T follicular helper cell (primary cell): ENCODE measurements at places on chromosomes 7 and 10.

DNA sequence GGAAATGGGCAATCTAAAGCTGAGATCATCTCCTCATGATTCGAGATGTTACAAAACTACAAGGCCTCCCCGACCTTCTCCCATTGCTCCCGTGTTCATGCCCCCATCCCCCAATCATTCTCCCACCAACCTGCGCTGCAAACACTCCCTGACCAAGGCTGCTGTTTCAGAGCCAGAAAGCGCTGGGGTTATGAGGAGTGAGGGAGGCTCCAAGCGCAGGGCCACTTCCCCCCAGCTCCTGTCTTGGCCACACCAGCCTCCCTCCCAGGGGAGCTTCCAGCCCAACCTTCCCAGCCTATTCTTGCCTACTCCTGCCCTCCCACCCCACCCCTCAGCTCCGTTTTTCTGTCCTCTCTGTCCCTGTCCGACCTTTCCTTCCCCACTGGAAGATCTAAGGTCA, 14.7 kb upstream of the NODAL start:
- DNase-seq = no peak

GRCh38 chr7:226281-226895, 34.0 kb downstream of the FAM20C start:
- DNase-seq = no peak

GRCh38 chr7:142177869-142178268, 66.4 kb downstream of the MGAM2 start:
- no peak for DNase-seq

- DNase-seq = no peak
Observed at GRCh38 chr10:71561003-71561574, 158.5 kb downstream of the C10orf105 start.

DNA sequence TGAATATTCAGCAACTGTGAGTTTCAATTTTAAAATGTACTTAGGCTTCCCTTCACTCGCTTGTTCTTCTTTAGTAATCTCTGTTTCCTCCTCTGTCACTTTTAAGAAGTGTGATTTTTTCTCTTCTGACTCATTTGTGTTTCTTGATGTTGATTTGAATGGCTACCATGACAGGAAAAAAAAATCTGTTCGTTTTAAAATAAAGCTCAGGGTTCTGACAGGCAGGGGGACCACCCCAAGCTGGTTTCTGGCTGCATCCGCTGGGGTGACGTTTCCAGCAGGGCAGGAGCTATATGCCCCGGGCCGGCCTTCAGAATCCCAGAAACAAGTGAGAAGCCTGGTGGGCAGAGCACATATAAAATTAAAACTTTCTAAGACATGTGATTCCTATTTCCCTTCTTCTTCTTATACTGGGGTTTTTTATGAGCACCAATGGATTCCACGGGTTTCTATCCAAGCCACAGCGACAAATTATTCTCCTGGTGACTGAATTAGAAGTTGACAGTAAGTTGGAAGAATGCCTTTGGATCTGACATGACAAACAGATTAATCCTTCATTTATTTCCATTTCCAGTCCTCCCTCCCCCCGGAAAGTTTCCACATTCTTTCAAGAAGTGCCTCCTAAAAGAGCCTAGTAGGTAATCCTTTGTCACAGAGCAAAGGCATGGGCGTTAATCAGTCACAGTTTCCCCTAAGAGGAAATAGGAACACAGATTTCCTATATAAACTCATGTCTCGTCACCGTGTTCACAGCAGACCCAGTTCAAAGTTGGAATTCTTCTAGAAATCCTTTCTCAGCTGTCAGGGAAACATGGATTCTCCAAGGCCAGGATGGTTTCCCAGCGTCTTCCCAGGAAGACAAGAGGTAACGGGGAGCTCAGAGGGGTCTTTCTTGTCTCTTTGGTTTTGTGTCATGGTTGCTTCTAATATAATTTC, 79.9 kb downstream of the PTPRE start:
- DNase-seq = no peak

- no peak for DNase-seq
Observed at GRCh38 chr10:76497666-76498065, 1066.2 kb downstream of the LRMDA start.

DNA sequence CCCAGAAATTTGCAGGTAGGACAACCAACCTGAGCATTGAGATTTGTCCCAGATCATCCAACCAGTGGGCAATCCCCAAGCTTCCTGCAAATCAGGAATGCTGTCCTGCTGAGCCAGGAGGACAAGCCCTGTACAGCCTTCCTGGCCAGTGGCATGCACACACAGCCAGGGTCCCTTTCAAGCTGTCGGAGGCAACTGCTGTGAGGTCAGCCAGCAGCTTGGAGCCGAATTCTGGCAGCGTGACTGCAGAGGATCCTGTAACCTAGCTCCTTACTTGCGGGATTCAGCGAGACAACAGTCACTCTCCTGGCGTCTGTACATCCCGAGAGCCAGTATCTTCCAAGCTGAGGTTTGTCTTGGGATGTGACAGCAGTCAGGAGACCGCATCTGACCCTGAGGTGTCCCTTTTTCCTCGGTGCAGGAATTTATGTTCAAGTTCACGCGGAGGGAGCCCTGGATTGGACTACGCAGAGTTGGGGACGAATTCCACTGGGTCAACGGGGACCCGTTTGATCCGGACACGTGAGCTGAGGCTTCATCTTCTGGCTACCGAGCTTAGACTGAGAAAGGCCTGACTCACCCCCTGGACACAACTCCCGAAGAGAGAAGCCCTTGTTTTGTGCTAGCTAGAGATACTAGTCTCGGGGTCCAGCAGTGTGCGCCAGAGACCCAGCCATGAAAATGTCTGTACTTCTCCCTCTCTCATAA, 18.3 kb downstream of the CLEC2L start:
- no peak for DNase-seq

DNA sequence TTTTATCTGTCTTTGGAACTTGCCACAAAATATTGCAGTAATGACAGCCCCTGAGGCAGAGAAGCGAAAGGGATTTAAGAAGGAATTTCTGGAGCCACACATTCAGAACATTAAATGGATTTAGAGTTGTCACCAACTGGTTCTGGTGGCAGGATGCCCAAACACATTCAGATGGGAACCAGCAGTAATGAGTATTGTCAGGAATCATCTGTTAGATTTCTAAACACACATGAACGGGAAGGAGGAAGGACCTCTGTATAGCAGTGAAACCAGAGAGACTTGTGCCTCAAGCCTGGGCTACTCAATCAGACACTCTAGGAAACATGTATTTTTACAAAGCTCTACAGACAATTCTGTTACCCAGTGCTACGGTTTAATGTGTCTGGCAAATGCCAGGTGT, 103.8 kb upstream of the CCNY start:
- DNase-seq = no peak

GRCh38 chr7:72127136-72127535, 285.0 kb downstream of the CALN1 start:
- no peak for DNase-seq

- no peak for DNase-seq
Observed at GRCh38 chr7:37354656-37355131, 94.0 kb downstream of the ELMO1 start.

GRCh38 chr10:16995867-16996529, 133.6 kb downstream of the CUBN start:
- DNase-seq = no peak

GRCh38 chr10:90822508-90822907, 35.3 kb downstream of the HTR7 start:
- no peak for DNase-seq

GRCh38 chr10:97012470-97012869, 173.3 kb downstream of the SLIT1 start:
- DNase-seq = no peak

GRCh38 chr10:59107147-59107546, 69.3 kb upstream of the PHYHIPL start:
- DNase-seq = no peak
